ENCODE measurements at places on chromosomes 5 and 9. TPM values are rescaled to one million over a fixed set of nuclear protein-coding genes. Genes with fewer than 3 reads are reported as not detected.
A peak's percentile ranks its signal among the peaks of the same experiment; 100 is the strongest.

DNA sequence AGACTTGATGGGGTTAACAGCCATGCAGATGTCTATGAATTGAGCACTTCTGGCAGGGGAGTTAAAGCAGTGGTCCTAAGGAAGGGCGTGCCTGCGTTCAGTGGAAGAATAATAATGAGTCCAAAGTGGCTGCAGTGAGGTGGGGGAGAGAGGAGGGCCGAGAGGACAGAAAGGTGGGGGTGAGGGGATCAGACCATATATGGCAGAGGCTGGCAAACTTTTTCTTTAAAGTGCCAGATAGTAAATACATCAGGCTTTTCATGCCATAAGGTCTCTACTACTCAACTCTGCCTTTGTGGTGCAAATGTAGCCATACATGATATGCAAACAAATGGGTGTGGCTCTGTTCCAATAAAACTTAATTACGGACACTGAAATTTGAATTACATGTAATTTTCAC, 77.1 kb downstream of the STRBP start:
- DNase-seq, result no peak

GRCh38 chr5:119537704-119538103, 85.4 kb downstream of the HSD17B4 start:
- no peak for DNase-seq

DNA sequence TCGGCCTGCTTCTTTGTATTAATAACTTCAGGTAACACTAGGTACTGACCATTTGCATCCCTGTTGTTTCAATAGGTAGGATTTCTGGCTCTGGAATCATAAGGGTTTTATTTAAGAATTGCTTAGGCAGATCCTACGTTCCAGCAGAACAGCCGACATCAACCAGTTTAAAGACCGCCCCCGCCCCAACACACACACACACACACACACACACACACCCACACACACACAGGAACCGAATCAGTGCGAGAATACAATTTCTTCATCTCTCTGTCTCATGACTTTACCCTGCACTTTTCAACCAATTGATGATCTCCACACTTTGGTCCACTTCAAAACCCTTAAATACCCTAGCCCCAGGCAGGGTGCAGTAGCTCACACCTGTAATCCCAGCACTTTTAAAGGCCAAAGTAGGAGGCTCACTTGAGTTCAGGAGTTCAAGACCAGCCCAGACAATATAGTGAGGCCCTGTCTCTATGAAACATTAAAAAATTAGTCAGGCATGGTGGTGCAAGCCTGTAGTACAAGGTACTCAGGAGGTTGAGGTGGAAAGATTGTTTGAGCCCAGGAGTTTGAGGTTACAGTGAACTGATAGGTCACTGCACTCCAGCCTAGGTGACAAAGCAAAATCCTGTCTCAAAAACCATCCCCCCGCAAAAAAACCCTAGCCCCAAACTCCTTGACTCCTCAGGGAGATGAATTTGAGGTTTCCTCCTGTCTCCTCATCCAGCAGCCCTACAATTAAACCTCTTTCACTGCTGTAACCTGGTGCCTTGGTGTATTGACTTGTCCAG, 2.7 kb upstream of the MTMR12 start:
- no peak for DNase-seq

GRCh38 chr9:4741365-4742089, 525 bp upstream of the AK3 start:
- DNase-seq, result peak; percentile 41

DNA sequence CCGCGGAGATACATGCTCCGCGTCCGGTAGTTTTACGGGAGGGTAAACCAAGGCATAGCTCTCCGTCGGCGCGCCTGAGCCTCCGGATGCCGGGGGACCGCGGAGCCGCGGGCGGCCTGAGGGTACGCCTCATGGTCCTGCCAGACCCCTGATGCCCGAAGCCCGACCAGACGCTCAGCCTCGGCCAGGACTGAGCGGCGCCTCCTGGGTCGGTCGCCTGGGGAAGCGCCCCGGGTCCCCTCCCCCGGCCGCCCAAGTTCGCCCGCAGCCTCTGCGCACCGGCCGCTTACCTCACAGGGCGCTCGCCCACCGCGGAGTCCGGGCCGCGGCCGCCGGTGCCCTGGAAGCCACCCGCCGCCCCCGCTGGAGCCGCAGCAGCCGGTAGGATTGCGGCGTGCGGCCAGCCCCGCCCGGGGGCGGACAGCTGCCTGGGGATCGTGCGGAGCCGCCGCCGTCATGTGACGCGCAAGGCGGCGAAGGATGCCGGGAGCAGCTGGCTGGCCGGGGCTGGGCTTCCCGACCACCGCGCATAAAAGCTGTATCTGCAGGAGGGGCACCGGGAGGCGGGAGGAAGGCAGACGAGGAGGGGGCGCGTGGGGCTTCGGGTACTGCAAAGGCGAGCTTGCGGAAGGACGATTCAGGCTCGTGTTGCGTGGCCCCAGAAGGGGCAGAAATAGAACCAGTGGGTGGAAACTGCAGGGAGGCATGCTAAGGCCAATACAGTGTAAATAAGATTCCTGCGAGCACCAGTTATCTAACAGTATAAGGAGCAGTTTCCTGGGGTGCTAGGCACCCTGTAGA, at the start of gene FBXO10:
TSS of gene FBXO10 (minus strand) at position 460 of the 801 bp plus-strand sequence. CDS start 34,612 bp downstream, outside the sequence.
- DNase-seq, result peak; percentile 64

DNA sequence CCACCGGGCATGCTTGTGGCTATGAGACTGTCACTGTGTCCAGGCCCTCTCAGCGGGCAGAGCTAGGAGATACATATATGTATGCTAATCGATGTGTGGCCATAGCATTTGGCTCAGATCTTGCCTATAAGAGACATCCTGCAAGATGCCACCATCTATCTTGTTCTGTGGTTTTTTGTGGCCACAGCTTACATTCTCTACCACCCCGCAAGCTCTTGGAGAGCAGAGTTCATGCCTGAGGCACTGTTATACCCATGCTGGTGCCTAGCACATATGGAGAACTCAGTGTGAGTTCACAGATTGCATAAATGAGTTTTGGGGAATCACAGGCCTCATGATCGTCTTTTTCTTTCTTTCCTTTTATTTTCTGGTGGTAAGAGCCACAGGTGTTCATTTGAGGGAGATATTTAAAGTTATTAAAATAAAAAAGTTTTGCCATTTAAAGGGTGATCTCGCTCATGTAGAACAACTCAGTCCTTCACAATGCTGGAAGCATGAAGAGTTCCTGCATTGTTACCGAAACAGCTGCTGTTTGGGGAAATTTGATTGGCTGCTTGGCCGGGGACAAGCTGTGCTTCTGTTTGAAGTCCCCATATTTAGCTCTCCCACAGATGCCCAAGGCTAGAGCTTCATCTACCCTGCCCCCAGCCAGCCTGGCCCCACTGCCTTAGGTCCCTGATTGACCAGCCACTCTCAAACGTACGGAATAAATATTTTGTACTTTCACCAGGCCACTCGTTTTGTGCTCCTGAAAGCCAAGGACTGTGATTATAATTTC, 169.2 kb upstream of the MAP1B start:
- no peak for DNase-seq

DNA sequence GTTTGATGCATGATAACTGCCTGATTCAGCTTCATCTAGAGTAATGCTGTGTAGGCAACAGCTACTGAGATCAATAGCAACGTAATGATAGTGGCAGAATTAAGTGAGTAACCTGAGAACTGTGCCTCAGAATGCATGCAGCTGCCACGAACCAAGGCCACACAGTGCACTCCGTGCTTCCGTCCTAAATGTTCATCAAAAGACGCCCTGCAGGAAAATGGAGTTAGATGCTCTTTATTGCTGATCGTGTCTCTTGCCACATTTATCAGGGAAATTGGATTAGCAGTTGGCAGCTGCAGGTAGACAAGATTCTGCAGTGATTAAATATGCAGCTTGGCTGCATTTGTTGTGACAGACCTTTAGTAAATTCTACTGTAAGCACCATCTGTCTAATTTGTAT, 107.7 kb upstream of the TLX3 start:
- DNase-seq, result no peak

- no peak for DNase-seq
Observed at GRCh38 chr5:65391591-65391990, 90.1 kb downstream of the ADAMTS6 start.

DNA sequence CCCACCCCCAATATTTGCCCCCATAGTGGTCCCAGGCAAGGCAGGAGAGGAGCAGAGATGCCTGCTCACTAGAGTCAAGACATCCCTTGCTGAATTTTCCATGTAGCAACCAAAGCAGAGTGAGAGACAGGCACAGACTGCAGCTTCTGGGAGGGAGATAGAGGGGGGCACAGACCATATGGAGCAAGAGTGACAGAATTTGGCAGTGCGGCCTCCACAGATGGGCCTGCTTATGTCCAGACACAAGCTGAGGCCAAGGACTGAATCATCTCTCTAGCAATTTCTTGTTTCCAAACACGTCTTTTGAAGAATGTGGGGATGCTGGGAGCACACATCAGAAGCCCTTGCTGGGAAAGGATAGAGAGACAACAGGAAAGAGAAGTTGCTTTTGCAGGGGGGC, 53.0 kb upstream of the ALDH1B1 start:
- no peak for DNase-seq

GRCh38 chr9:21657966-21658667, 144.3 kb upstream of the MTAP start:
- DNase-seq, result no peak

DNA sequence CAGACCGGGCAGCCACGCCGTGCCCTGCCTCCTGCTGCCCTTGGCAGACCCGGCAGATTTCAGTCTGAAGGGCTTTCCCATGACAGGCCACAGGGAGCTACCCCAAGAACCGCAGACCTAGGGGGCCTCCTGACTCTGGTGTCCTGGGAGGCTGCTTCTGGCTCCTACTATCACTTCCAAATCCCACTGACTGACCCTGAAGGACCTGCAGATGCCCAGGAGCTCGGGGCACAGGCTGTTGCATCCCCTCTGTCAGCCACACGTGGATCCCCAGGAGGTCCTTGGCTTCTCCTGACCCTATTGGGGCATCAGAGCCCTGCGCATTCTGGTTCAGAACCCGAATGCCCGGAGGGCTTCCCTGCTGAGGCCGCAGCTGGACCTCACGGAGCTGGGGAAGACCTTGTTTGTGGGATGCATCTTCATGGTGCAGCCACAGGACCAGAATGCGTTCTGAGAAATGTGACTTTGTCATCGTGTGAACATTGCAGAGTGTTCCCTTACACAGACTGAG, 81.3 kb upstream of the IRX4 start:
- no peak for DNase-seq

DNA sequence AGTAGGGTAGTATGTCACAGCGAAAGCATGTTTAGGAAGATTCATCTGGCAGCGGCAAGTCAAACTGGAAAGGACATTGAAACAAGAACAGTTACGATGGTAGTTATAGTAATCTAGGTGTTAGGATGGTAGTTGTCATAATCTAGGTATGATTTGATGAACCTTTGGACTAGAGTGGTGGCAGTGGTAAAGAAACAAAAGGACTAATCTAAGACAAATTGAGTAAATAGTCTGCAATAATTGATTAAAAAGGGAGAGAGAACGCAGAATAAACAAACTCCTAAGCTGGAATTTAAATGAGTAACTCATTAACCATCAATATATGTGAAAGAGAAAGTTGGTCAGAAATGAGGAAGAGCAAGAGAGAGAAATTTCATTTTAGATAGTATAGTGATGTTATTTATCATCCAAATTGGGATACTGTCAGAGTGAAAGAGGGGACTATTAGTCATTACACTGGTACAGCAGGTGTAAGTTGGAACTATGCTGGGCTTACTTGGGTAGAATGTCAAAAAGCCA, 56.8 kb downstream of the MTREX start:
- DNase-seq, result no peak

DNA sequence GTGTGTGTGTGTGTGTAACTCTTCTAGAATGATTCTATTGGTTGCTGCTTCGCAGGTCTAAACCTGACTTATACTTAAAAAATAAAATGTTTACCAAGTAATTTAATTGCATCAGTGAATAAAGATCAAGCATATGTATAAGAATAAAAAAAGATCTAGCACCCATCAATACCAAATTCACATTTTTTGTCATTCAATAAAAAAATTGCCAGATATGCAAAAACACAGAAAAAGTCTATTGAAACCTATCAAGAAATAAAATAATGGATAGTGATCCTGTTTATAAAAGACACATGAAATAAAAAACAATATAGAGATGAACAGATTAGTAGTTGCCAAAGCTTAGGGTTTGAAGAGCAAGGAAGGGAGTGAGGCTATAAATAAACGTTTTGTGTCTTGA, 2095.0 kb upstream of the ACO1 start:
- no peak for DNase-seq

DNA sequence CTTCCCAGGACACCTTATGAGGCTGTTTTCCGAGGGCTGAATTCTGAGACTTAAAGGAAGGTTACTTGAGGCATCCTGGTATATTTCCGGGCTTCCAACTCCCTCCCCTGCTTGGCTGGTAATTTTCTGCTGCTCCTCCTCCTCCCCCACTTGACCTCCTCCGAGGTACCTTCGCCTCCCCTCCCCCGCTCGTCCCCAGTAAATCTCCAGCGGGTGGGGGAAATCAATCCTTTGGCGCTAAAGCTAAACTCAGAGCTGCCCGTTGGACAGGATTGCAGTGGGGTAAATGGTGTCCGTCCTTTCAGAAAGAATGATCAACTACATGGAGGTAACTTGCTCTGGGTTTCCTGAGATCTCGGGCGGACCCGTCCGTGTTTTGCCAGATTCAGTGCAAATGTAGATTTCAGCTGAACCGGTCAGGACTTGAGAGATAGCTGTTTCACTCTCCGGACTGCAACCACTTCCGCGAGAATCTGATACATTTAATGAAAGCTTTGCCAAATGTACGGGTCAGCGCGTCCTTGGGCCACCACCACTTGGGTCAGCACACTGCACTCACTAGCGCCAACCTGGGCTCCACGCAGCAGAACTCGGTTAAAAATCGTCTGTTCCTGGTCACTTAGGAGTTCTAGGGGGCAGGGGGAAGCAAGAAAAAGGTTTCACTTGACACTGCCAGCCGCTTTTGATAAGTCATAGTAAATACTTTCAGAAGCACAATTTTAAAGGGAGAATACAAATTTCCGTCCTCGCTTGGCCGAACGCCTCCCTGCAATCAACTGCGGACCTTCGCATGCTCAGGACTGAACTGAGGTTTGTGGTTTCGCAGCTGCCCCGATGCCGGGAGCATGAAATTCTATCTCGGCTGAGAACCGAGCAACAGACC, 4.6 kb upstream of the ISL1 start:
- DNase-seq, result no peak

GRCh38 chr5:137957948-137958347, 68.7 kb downstream of the PKD2L2 start:
- no peak for DNase-seq

GRCh38 chr5:134902071-134902801, 2.7 kb upstream of the PCBD2 start:
- DNase-seq, result no peak

- DNase-seq, result no peak
Observed at GRCh38 chr5:115639377-115639776, 13.5 kb upstream of the TMED7 start.

FASTKD3 gene
- 3.3 TPM for total RNA-seq

SPAAR gene
- total RNA-seq, result 4.1 TPM

C5orf58 gene
- not detected for total RNA-seq

DAB2 gene
- 23.1 TPM for total RNA-seq

All from uterus (tissue), 4 donors.